ENCODE measurements at places on chromosomes 2 and 18. TPM values are rescaled to one million over a fixed set of nuclear protein-coding genes. Genes with fewer than 3 reads are reported as not detected.

CSRNP3 gene
- total RNA-seq = 1.4 TPM

- DNase-seq = no peak
Measured at GRCh38 chr2:13218205-13218604, 501.5 kb downstream of the TRIB2 start.

GRCh38 chr2:233117811-233118647 lies 57.9 kb downstream of the INPP5D start:
- no peak for DNase-seq

- no peak for DNase-seq
Measured at GRCh38 chr2:129857200-129857599, 122.3 kb upstream of the RAB6C start.

MEP1B gene
- not detected for total RNA-seq

DNA sequence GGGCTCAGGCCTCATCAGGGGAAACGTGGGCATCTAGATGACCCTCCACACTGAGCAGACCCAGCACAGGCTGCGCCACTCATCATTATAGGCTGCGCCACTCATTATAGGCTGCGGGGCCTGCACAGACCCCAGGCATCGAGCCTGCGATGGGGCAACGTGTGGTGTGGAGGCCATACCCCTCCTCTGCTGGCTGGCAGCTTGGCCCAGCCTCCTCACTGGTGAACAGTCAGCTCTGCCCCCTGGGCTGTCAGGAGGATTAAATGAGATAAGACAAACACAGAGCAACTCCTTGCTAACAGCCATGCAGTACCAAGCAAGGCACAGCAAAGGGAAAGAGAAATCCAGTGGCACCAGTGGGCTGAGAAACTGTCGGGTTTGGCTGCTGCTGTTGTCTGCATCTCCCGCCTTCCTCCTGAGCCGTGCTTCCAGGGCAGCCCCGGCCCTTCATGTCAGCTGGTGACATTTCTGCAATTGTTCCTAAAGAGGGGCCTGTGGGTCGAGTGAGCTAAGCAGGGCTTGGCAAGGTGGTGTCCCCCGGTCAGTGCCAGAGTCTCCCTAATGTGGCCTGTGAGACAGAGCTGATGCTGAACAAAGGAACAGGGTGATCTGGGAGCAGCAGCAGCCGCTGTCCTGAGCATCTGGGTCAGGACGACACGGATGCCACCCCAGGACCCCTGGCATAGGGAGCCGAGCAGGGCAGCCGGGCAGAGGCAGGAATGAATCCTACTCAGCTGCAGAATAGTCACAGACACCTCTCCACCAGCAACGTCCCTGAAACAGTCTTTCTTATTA lies 48.7 kb downstream of the RRM2 start:
- DNase-seq = no peak

DNA sequence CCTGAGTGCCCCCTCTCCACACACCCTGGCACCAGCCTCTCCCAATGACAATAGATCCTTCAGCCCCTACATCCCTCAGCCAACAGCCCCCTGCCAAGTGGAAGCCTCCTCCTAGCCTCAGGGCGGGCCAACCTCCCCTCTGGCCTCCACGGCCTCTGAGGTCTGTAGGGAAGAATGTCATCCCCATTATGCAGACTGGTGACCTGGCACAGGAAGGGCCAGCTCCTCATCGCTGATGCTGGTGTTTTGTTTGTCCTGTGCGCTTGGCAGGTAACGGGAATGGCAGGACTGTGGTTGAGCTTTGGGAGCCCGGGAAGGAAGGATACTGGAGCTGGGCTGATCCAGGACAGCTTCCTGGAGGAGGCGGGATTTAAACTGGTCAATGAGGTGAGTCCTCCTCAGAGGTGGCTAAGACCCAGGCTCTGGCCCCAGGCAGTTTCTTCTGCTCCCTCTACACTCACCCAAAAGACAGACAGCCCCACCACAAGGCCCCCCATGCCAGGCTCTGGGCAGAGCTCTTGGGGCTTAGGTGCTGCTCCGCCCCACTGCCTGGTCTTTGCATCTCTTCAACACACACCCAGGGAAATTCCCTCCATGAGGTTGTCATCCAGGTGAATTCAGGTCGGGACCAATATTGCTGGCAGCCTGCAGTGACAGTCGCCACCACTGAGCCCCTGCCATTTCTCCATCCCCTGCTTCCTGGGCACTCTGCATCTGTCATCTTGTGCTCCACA lies 75.2 kb upstream of the SMAD7 start:
- DNase-seq = no peak
